ENCODE measurements at places on chromosomes 7 and 10.
A peak's percentile ranks its signal among the peaks of the same experiment; 100 is the strongest.

DNA sequence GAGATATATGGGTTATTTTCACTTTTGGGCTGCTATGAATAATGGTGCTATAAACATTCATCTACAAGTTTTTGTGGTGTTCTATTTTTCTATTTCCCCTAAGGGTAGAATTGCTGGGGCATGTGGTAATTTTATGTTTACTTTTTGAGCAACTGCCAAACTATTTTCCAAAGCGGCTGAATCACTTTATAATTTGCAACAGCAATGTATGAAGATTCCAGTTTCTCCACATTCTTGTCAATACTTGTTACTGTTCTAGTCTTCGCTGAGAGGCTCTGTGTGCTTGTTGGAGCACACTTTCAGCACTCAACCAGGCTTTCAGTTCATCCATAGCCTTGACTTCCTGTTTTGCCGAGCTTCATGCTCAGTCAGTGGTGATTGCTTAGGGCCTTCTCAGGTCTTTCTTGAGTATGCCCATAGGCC lies 39.0 kb downstream of the ADK start:
- DNase-seq, result peak; percentile 9

DNA sequence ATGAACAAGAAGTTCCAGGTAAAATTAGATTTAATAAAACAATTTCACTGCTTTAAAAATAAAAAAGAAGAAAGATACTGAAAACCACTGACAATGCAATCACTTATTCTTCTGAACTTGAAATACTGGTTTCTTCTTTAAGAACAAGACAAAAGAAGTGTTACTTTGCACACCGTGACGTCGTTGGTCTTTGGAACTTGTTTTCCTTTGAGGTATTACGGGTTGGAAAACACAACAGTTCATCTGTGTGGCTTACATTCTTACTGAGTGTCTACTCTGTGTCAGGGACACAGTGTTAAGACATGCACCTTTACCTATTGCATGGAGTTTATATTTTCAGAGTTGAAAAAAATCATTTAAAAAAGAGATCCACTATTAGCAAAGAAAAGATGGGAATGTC lies 41.3 kb upstream of the UCN3 start:
- DNase-seq, result no peak

GRCh38 chr10:108696792-108697477 lies 1226.4 kb downstream of the XPNPEP1 start:
- no peak for DNase-seq

- no peak for DNase-seq
Observed at GRCh38 chr7:116630357-116630756, 41.6 kb upstream of the MET start.

DNA sequence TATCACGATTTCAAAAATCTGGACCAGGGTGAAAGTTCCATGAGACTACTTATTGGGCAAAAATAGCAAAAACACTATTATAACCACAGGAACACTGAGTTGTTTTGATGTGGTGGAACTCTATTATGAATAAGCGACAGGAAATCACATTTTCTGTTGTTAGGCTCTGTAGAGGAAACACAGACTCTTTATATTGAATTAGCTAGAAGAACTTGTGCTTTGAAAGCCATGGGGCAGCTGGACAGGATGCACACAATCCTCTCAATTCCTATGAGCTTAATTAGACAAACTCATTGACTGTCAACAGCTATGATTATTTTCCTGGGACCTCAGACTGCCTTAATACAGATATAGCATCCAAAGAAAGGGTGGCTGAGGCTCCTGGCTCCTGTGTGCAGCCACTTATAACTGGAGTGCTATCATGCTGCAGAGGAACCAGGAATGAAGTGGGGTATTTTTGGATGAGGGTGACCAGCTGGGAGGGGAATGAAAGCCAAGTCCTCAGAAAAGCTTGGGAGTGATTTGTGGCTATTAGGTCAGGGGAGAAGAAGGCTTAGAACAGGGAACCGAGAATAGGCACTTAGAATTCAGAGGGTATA lies 657.3 kb downstream of the TYW1 start:
- DNase-seq, result no peak

DNA sequence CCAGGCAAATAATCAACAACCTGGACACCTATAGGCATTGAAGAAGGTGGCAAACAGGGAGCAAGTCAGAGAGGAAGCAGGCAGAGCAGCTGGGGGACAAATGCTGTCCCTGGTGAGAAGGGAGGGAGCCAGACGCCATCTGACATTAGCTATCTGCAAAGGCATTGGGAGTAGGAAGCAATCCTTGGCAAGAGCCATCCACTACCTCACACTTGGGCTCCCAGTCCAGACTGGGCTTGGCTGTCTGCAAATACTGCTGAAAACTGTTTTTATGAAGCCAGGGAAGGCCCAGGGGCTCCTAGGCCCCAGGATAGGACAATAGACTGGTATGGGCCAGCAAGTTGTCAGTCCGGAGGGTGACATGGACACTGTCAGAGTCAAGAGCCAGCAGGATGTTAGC lies 132.5 kb downstream of the SORBS1 start:
- DNase-seq, result no peak

All from stimulated activated CD4-positive, alpha-beta T cell treated with anti-CD3 and anti-CD28 coated beads, Interleukin-15, amount 100 ng/mL, for 48 hours (primary cell).